H4 (cell line): ENCODE measurements at places on chromosomes 4 and X. TPM values are rescaled to one million over a fixed set of nuclear protein-coding genes. Genes with fewer than 3 reads are reported as not detected.

DNA sequence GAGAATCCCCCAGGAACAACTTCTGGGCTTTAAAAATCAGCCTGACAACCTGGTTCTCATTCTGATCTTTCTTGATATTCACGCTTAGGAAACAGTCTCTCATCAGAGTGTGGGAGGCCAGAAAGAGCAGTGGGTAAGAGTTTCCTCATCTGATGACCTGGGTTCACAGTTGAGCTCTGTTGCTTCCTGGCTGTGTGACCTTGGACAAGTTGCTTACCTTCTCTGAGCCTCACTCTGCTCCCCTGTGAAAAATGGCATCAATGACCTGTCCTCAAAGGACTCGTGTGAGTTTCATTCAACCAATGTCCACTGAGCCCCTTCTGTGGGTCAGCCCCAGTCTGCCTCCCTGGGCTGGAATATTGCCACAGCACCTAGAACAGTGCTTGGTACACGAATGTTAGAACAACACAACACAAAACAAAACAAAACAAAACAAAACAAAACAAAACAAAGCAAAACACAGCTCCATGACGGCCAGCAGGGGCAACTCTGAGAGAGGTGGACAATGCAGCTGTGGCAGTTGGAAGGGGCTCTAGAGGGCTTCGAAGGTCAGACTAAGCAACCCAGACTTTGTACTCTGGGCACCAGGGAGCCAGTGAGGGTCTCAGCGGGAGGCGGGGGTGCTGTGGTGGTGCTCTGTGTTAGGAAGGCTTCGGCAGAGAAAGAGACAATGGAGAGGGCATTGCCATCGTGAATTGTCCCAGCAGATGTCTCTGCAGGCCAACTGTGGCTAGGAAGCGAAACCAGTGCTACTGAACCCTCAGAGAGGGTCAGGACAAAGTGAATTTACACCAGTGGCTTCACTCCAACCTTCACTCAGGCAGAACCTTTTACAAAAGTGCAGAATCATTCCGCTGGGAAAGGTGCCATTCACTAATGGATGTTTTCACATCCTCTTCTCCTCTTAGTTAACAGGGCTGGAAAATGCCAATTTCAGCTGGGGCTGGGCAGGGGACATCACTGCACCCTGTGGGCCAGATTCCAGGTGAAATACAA, 14.3 kb upstream of the C4orf50 start:
- peak; percentile 90 for DNase-seq

GRCh38 chr4:144666539-144667175, 20.7 kb downstream of the HHIP start:
- DNase-seq = peak; percentile 37

GRCh38 chr4:119000400-119000799, 111.7 kb downstream of the SYNPO2 start:
- DNase-seq = no peak

GRCh38 chrX:74446876-74447275, 25.6 kb downstream of the SLC16A2 start:
- DNase-seq = no peak

- DNase-seq = no peak
Measured at GRCh38 chrX:112677167-112677566, 2.6 kb downstream of the LHFPL1 start.

DNA sequence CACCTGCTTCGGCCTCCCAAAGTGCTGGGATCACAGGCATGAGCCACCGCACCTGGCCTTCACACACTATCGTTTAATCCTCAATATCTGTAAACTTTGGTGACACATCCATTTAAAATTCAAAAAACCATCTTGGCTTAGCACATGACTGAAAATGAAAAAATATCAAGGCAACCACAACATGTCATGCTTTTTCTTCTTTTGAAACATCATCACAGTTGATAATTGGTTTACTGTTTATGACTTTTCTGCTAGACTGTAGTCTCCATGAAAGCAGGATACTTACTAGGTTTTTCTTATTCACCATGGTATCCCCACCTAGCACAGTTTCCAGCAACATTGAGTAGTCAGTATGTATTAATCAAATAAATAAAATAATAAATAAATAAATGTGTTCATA, 11.0 kb downstream of the GNRHR start:
- DNase-seq = no peak

Gene MAGEA10
- total RNA-seq = not detected in 2 replicates

Gene SETD7
- 28.6 and 40.0 TPM in 2 replicates for total RNA-seq

Gene KIF4A
- total RNA-seq = 37.5 TPM in 2 replicates

Gene SSX2B
- total RNA-seq = 2.3 and 2.7 TPM in 2 replicates

Gene GAGE1
- total RNA-seq = not detected in 2 replicates
